NCI-H2081 treated with DMSO at 0.1 percent for 48 hours (cell line): ENCODE measurements at places on chromosomes 6 and 20.

- no peak for DNase-seq
Observed at GRCh38 chr6:125307964-125308615, 6.3 kb upstream of the HDDC2 start.

DNA sequence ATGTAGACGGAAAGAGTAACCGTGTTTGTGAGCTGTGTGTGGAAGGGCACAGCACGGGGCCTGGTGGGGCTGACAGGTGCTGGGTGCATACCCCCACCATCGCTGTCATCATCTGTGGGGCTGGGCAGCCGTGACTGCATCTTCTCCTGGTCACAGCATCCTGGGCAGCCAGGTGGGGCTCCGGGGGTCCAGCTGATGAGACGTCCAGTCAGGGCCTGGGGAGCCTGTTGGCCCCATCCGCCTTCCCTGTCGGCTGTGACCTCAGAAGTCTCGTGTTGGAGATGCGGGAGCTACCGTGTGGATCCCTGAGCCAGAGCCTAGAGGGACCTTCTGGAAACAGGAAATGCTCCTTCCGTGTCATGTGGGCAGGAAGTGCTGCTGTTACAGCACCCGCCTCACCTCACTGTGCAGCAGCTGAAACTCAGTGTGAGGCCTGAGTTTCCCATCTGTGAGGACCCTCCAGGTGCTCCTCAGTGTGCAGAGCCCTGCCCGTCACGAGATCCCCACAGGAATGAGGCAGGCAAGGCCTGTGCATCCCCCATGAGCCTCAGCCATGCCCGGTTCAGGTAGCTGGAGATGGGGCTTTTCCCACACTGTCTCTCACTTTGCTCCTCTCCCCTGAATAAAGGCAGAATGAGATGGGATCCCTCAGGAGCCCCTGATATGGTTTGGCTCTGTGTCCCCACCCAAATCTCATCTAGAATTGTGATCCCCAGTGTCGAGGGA lies 108.7 kb downstream of the ERMARD start:
- DNase-seq: no peak

- no peak for DNase-seq
Observed at GRCh38 chr6:84687431-84687830, 77.0 kb downstream of the TBX18 start.

- DNase-seq: no peak
Observed at GRCh38 chr6:108476847-108477430, 83.8 kb upstream of the FOXO3 start.

DNA sequence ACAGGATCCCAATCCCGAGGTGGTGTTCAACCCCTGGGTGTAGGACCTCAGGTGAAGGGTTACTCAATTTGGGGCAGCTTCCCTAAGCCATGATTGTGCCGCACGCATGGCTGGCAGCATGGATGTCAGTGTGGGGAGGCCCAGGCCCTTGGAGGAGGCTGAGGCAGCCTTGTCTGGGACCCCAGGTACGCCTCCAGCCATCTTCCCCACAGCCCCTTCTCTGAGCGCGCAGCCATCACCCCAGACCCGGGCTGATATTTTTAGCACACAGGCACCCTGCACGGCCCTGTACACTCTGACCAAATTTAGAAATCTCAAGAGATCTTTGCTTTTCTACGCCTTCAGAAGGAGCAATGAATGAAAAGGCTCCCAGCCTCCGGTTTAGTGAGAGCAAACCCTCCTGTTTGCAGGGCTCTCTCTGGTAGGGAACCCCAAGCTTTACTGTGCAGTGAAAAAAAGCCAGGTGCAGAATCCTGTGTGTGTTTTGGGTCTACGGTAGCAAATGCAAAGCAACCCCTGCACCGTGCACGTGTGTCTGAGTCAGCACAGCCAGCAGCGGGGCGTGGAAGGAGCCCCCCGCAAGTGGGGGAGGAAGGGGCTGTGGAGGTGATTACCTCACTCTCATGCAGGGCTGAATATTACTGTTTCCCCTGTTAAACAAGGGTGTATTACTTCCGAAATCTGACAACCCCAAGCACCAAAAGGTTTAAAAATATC lies 44.3 kb downstream of the CTCFL start:
- DNase-seq: no peak

GRCh38 chr6:135146162-135146934 lies 34.8 kb upstream of the MYB start:
- DNase-seq: no peak

DNA sequence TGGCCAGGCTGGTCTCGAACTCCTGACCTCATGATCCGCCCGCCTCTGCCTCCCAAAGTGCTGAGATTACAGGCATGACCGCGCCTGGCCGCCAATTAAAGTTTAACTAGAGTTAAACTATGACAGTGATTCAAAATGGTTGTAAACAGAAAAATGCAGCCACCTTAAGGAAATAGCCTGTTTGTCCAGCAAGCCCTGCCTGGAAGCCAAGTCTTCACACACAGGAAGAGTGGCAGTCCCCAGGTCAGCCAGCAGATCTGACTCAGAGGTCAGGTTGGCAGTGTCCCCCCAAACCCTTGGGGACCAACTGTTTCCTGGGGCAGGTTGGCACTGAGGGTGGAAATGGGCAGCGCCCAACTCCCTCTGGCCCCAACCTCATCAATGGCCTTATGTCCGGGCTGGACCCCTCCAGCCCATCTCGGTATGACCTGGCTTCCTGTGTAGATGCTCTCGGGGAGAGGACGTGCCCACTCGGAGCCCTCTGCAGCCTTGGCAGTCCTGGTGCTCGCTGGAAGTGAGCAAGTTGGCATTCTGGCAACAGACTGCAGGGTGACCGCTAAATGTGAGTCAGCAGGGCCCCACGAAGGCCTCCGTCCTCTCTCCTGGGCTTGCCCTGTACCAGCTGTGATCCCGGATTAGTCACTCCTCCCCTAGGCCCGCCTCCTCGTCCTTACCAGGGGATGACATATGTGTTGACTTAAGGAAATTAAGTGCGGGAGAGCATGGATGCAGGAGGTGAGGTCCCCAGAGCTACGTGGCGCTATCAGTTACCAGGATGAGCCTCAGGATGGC lies 9.7 kb upstream of the HSP90AB1 start:
- peak; percentile 39 for DNase-seq

DNA sequence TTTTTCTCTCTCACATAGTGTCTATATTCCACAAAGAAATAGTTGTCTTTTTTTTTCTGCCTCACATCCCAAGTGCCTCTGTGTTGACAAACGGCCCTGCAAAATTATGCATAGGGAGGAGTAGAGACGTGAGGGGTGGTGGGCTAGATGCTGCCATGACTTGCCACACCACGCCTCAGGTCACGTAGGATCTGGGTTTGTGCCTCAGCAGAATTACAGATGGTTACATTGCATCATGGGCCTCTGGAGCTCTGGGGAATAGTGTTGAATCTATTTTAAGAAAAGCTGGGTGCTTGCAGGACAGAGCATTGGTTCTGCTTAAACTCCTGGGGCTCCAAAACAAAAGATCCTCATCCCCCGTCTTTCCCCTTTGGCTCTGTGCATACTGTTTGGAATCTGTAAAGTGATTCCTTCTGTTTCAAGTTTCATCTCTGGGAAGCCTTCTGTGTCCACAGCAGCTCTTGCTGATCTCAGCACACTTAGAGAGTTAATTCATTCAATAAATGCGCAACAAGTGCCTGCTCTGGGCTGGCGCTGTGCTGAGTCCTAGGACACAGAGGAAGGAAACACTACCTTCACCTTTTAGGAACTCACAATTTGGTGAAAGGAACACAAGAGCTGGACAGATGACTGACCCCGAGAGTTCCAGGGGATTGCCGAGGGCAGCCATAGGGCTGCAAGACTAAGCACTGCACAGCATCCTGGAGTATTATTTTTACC lies 2.4 kb downstream of the FANCE start:
- no peak for DNase-seq

DNA sequence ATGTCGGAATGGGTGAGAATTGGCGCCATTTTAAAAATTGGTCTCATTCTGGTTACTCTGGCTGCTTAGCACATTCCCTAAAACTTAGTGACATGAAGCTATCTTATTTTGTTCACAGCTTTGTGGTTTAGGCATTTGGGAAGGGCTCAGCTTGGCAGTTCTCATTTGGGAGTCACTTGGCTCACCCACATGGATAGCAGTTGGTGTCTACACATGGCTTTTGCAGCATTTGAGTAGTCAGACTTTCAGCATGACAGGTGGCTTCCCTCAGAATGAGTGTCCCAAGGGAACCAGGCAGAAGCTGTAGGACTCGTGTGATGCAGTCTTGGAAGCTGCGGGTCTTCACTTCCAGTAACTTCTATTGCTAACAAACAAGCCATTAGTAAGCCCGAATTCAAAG lies 64.6 kb downstream of the UST start:
- no peak for DNase-seq

DNA sequence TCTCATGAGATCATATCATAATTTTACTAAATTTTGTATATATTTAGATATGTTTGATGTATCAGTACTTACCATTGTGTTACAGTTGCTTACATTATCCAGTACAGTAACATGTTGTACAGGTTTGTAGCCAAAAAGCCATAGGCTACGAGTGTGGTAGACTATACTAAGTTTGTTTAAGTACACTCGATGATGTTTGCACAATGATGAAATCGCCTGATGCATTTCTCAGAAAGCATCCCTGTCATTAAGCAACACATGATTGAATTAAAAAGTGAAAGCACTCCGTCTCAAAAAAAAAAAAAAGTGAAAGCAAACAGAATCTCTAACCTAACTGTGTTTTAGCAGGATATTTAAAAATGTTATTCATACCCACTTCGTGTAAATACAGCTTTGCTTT lies 104.9 kb upstream of the TFAP2D start:
- no peak for DNase-seq

- no peak for DNase-seq
Observed at GRCh38 chr6:3861424-3861823, 12.3 kb downstream of the FAM50B start.

GRCh38 chr6:106820412-106820852 lies 154.1 kb downstream of the CD24 start:
- no peak for DNase-seq

DNA sequence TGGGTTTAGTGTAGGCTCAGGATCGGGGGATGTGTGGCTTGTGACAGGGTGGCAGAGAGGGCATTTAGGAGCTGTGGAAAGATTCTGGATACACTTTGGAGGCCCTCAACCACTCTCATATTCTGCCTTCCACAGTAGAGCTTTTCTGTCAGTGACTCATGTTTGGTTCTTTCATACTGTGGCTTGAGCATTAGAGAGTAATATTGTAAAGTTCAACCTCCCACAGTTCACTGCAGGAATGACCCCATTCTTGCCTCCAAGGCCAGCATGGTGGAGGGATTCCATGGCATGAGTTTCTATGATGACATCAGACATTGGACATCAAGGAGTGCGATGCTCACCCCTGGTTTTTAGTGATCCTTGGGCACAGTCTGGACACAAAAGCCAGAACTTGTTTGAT lies 50.9 kb downstream of the DTD1 start:
- no peak for DNase-seq

- DNase-seq: no peak
Observed at GRCh38 chr6:34359418-34360158, 32.9 kb downstream of the NUDT3 start.

GRCh38 chr6:90537027-90537426 lies 49.8 kb downstream of the MAP3K7 start:
- no peak for DNase-seq

GRCh38 chr20:13009682-13010406 lies 1.1 kb downstream of the SPTLC3 start:
- DNase-seq: no peak

- no peak for DNase-seq
Observed at GRCh38 chr6:36700831-36701230, 3.2 kb downstream of the RAB44 start.

GRCh38 chr6:168149015-168149414 lies 70.0 kb upstream of the FRMD1 start:
- no peak for DNase-seq

DNA sequence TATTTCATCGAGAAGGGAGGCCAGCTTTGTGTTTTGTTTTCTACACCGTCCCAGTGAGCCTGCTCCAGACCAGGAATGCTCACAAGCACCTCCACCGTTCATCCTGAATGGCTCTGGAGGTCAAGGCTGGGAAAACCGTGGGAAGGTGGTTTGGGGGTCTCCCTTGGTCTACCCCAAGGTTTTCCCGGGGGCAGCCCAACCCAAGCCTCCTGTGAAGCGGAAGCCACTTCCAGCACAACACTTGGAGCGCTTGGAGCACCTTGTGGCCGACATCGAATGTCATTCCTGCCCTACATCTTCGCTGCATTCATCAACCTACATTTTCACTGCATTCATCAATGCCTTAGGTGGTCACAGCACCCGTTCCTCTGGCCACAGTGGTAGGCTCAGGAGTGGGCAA lies 255.6 kb upstream of the PMEPA1 start:
- DNase-seq: no peak

- no peak for DNase-seq
Observed at GRCh38 chr20:24948939-24949679, at the start of gene CST7. TSS of gene CST7 (plus strand) at chr20:24949269. CDS start at chr20:24949506, 237 bp downstream.

DNA sequence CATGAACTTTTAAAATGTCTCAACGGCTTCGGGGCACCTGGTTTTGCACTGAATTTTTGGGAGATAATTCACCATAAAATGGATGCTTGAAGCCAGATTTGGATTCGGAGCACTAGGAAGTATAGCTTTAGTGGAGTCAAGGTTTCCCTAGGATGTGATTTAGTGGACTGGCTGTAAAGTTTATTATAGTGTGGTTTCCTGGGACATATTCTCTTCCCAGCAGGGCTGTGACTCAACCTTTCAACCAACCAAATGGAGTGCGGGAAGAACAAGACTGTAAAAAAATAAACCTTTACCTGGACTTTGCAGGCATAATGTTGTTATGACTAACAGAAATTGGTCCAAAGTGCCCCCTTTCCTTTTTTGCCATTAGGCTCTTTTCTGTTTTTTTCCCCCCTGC lies 327.4 kb upstream of the MAN1A1 start:
- no peak for DNase-seq

DNA sequence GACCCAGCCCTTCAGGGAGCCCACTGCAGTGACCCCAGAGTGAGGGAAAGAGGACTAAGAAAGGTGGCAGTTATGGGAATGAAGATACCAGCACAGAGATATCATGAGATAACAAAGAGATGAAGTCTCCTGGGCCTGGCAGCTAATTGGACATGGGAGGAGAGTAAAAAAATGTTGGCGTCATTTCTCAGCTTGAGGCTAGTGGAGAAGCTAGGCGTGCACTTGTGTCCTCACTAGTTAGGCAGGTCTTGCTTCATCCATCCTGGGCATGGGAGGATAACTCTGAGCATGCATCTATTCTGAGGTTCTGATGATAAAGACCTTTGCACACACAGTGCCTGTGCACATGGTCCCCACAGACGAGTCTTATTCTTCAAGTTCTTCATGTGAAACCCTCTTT lies 4.1 kb upstream of the GFOD1 start:
- no peak for DNase-seq

GRCh38 chr20:54323227-54323734 lies 115.4 kb downstream of the PFDN4 start:
- no peak for DNase-seq

- DNase-seq: no peak
Observed at GRCh38 chr6:25007269-25007699, 71.5 kb upstream of the RIPOR2 start.
